ENCODE measurements at places on chromosomes 5 and 9.

- DNase-seq = peak; percentile 39
Observed at GRCh38 chr9:132160802-132161742, 786 bp upstream of the NTNG2 start.

DNA sequence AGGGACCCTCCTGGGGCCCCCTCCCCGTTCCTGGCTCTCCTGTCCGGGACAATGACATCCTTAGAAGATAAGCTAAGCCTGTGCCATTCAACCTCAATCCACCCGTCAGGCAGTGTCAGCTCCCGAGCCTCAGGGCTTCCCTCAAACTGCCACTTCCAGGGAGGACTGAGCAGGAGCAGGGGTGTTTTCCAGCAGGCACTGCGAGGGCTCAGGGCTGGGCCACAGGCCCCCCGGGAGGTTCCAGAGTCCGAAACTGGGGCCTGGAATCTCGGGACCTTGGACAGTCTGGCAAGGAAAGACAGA, 26.2 kb downstream of the LHX3 start:
- DNase-seq = no peak

- no peak for DNase-seq
Observed at GRCh38 chr5:127961006-127961762, 122.4 kb upstream of the SLC12A2 start.

- DNase-seq = peak; percentile 25
Observed at GRCh38 chr5:157603333-157604190, 28.0 kb upstream of the ADAM19 start.

DNA sequence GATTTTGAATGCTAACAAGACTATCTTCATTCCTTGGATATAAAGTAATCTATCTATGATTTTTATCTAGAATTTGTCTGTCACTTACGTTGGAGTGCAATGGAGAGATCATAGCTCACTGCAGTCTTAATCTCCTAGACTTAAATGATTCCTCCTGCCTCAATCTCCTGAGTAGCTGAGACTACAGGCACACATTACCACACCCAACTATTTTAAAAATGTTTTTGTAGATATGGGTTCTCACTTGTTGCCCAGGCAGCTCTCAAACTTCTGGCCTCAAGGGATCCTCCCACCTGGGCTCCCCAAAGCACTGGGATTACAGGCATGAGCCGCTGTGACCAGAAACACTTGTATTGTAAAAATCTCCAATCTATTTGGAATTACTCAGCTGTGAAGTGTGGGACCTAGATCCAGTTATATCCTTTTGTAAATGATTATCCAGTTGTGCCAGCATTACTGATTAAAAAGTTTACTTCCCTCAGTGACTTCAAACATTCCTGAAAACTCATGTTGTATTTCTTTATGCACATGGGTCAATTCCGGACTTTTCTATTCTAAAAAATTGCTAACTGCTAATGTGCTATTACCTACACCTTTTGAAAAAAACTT, 1793.8 kb upstream of the WWC1 start:
- DNase-seq = no peak

DNA sequence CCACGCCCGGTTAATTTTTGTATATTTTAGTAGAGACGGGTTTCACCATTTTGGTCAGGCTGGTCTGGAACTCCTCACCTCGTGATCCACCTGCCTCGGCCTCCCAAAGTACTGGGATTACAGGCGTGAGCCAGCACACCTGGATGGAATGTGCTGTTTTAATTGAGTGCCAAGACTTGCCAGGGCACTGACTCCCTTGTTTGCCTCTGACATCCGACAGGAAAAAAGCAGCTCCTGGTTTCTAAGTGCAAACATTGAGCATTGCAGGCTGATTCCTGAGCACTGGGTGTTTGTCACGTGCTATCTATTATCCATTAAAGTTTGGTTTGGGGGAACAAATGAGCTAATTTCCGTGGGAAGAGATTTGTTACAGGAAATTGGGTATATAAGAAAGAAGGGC, 70.6 kb upstream of the CKMT2 start:
- no peak for DNase-seq

DNA sequence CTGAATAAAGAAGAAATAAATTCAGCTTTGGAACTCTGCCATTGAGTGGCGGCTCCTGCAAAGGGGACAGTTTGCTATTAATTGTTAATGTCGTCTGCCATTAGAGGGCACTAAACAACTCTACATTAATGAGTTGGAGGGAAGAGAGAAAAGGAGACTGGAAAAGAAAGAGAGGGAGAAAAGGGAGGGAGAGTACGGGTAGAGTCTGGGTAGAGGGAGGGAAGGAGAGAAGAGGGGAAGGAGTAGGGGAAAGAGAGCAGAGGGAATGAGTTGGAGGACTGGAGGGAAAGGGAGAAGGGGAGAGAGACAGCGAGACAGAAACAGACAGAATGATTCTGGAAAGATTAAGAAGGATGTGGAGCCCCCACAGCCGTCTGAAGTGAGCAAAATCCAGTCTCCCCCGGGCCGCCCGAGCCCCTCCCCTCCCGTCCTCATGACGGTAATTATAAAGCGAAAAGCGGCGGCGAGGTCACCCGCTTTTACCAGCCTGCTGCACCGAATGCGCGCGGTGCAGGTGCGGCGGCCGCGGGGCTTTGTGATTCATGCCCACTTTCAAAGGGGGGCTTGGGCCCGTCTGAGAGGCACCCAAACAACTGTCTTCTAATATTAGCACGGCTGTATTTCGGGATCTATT, 1.9 kb upstream of the FST start:
- DNase-seq = no peak

DNA sequence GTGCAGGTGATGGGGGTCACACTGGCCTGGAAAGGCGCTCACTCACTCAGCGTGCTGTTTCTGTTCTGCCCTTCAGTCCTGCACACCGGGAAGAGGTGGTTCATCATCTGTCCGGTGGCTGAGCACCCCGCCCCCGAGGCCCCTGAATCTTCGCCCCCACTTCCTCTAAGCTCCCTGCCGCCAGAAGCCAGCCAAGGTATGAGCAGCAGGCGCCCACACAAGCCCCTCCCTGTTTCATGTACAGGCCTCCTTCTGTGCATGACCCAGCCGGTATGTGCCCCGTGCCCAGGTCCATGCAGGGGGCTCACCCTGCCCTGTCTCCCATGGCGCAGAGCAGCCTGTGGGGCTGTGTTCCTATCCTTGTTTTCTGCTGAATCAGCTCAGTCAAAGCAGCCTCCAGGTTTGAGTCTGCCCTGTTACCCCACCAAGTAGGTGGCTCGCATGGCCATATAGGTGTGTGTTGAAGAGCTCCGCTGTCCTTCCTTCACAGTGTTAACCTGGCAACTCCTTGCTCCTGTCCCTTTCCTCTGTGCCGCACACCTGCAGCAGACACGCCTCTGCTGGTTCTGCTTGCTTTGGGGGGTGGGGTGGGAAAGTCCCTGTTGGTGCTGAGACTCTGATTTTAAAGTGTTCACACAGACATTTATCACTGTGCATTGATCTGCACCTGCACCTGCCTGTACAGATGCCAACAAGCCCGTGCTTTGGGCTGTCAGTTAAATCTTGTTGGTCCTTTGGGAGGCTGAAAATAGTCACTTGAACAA, 84.8 kb downstream of the WNK2 start:
- DNase-seq = no peak

GRCh38 chr9:136031741-136032730, 63.1 kb downstream of the NACC2 start:
- DNase-seq = no peak

- no peak for DNase-seq
Observed at GRCh38 chr9:32340361-32340760, 44.1 kb upstream of the ACO1 start.

GRCh38 chr9:133121198-133121914, at the start of gene RALGDS:
Gene RALGDS (minus strand): TSS chr9:133121240. CDS start chr9:133121154, 86 bp downstream.
- peak; percentile 60 for DNase-seq

GRCh38 chr9:72477930-72478518, 43.4 kb upstream of the TMC1 start:
- DNase-seq = no peak

DNA sequence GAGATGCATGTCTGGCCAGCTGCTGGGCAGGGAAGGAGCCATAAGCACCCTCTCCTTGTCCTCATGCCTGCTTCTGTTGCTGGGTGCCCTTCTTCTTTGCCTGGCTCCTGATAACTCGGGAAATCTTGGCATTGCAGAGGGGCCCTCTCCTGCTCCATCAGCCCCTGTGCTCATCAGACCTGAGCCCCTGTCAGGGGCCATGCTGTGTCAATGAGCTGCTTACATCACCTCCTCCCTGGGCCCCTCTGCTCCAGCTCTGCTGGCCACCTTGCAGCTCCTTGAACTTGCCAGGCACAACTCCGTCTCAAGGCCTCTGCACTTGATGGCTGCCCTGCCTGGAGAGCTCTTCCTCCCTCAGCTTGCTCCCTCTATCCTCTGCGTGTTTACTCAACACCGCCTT, 194.3 kb downstream of the TTLL11 start:
- DNase-seq = no peak

GRCh38 chr9:100667448-100667847, 89.6 kb downstream of the CAVIN4 start:
- no peak for DNase-seq

GRCh38 chr9:95125652-95126051, 191.9 kb downstream of the FANCC start:
- no peak for DNase-seq

DNA sequence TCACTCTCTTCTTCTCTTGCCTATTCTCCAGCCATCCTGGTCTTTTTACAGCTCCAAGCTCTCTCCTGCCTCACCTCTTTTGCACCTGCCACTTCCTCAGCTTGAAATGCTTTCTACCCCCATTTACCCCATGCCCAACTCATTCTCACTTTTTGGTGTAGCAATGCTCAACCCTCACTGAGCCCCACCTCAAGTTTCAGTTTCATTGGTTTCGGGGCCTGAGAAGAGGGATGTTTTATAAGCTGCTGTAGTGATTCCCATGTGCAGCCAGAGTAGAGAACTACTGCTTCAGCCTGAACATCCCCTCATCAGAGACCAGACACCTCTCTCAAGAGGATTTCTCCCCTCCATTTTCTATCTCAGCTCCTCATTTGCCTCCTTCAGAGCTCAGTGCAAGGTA, 45.2 kb upstream of the FYB1 start:
- DNase-seq = no peak

DNA sequence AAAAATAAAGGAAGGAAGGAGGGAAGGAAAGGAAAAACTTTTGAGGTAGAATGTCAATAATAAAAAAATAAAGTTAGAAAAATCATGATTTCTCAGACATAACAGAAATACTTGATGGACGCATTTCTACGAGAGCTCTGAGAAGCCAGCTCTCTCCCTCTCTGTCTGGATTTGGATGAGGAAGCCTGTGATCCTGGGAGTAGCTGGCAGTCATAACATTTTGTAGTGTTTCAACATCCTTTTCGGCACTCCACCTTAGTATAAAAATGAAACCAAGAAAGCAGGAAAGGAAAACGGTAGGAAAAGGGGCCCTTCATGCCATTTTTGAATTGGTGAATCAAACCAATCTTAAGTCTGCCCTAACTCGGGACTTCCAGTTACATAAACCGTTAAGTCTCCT, 321.3 kb downstream of the EPB41L4A start:
- DNase-seq = no peak

All from activated CD8-positive, alpha-beta memory T cell treated with anti-CD3 and anti-CD28 coated beads for 1 hour (primary cell).